ENCODE measurements at places on chromosomes 16 and 17.
A peak's percentile ranks its signal among the peaks of the same experiment; 100 is the strongest.

- no peak for DNase-seq
These were observed 278.7 kb downstream of the FTO start for GRCh38 chr16:53982631-53983042.

GRCh38 chr17:30570596-30571265, 93.5 kb downstream of the GOSR1 start:
- no peak for DNase-seq

DNA sequence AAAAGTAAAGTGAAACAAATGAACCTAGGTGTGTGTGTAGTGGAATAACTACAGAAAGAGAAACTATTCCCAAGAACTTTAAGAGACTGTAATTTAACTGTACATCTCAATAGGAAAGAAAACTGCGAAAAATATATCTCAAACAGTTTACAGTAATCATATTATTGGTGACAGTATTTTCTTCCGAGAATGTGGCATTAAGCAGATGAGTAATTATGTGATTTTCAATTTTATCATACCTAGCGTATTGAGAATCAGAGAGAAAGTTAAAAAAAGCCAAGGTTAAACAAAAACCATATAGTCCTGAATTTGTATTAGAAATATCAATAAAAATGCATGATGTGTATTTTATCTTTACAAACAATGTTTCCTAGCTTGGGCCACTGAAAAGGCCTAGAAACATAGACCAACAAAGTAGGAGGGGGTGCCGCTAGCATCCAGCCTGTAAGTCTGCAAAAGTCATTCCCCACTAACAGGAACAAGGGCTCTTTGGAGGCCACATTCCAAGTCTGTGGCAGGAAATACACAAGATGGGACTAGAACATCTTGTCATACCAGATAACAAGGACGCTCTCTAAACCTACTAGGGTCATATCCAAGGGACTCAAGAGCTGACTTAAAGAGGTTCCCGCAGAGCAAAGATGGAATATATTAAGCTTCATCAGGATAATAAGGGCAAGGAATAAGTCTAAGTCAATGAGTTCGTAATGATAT, 20.5 kb downstream of the RNF157 start:
- no peak for DNase-seq

GRCh38 chr16:23527961-23528643, 17.8 kb upstream of the GGA2 start:
- no peak for DNase-seq

- no peak for DNase-seq
These were observed 36.2 kb downstream of the ADCY7 start for GRCh38 chr16:50302472-50303005.

DNA sequence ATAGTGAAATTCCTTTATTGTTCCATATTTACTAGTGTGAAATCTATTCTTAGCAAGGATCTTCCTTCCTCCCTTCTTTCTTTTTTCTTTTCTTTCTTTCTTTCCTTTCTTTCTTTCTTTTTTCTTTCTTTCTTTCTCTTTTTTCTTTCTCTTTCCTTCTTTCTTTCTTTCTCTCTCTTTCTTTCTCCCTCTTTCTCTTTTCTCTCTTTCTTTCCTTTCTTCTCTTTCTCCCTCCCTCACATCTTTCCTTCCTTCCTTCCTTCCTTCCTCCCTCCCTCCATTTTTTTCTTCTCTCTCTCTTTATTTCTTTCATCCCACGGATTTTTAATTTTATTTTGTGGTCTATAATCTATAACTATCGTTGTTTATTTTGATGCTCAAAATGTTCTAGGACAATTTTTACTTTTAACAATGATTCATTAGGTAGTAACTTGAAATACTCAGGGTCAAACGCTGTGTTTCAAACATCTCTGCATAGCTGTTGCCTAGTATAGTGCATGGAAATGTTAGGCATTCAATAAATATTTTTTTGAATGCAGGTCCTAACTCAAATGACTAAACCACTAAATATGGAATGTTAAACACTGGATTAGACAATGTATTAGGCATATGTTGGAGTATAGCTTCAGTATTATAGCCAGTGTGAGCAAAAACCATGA, 178.3 kb downstream of the MAP2K6 start:
- DNase-seq: peak; percentile 20

- DNase-seq: no peak
These were observed 18.0 kb downstream of the MYLK3 start for GRCh38 chr16:46730126-46730525.

DNA sequence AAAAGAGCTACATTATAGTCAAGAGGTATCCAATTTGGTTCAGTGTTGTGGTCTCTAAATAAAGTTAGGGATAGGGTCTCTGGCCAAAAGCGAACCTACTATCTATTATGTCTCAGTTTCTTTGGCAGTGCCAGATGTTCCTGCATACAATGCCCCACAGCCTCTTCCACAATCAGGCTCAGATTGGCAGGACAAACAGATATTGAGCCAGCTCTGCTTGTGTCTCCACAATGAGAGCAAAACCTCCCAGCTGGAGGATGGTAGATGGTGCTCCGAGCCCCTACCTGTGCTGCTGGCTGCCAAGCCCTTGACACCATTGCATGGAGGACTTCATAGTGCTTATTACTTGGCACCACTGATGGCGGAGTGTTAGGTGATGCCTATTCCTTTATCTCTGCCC, 19.7 kb downstream of the PHAF1 start:
- DNase-seq: no peak

- no peak for DNase-seq
These were observed 6.8 kb downstream of the RSL1D1 start for GRCh38 chr16:11844499-11844898.

GRCh38 chr17:19744492-19744891, 3.6 kb downstream of the ALDH3A1 start:
- DNase-seq: no peak

DNA sequence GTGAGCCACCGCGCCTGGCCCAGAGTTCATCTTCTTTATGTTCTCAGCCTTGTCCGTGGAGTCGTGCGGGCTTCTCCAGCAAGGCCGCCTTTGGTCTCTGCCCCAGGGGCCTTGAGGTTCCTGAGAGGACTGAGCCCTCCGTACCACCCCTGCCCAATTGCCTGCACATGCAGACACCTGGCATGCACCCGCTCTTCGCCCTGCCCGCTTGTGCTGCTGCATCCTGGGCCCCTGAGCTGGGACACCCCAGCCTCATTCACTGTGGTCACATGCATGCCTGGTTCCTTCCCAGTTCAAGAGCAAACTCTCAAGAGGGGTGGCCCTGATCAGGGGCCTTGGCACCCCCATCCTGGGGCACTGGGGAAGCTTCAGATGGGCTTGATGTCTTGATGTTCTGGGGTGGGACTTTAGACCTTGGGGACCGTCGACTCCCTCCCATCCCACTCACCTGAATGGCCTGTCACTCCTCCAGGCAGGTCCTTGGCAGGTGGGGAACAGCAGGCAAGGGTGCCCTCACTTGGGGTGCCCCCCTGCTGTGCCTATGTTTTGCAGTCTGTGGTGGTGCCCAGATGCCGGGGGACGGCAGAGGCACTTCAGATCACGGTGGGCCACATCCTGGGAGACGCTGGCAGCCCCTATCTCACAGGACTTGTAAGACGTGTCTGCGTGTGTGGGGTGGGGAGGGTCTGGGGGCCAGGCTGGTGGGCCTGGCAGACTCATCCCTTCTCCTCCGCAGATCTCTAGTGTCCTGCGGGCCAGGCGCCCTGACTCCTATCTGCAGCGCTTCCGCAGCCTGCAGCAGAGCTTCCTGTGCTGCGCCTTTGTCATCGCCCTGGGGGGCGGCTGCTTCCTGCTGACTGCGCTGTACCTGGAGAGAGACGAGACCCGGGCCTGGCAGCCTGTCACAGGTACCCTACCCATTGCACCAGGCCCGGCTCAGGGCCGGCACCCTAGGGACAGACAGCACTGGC, 12.7 kb upstream of the SPNS2 start:
- no peak for DNase-seq
